GM10248 (cell line): ENCODE measurements at places on chromosomes 1 and 21.

- DNase-seq: no peak
Observed at GRCh38 chr1:246372559-246372958, 134.5 kb downstream of the SMYD3 start.

DNA sequence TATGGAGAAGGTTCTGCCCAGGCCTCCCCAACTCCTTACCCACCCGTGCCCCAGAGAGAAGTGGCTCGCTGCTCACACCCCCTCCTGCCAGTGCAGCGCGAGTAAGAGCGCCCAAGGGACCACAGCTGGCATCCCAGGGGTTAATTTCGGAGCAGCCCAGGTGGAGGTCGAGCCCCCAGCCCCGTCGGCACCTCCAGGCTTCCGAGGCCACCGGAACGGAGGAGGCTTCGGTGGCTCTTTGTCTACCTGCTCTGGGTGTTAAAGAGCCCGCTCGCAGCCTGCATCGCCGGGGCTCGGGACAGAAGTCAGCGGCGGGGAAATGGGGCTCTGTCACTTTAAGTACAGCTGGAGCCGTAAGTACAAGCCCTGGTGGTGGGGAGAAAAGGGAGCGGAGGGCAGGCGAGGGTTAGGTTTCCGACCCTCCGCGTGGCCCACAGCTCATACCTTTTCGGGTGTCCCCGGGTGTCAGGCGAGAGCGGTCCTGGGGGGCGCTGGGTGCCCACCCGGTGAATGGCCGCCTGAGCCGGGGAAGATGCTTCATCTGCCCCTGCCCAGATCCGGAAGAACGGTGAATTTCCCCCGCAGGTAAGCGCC lies 89.4 kb upstream of the IPO9 start:
- peak; percentile 45 for DNase-seq

GRCh38 chr1:167056529-167057231 lies 33.5 kb downstream of the GPA33 start:
- DNase-seq: no peak

DNA sequence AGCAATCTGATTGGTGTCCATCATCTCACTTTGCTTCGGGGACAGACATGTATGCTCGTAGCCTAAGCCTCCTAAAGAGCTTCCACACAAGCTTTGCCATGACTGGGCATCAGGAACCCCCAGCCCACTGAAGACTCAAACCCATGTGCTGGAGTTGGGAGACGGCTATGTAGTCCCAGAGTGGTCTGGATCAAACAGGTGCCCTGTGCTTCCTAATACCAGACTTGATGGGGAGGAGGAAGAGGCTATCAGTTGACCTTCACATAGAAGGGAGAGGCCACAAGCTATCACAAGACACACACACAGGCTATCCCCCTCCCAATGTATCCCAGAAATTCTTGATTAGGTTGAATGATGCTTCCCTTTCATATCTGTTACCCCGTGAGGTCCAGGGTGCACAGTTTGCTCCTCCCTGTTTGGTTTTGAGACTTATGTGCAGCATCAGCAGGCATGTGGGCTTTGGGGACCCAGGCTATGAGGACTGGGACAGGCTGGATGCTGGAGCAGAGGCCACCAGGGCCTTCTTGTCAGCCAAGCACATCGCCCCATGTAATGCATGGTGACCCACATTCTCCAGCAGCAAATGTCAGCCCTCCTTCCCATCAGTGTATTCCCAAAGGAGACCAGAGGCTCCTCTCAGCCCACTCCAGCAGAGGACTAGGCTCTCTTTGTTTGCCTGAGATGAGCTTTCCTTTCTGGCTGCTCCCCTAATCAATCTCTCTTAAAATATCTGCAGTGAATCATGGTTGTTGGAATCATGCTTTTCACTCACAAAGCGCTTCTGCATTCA lies 159.8 kb downstream of the GRIK3 start:
- DNase-seq: no peak

DNA sequence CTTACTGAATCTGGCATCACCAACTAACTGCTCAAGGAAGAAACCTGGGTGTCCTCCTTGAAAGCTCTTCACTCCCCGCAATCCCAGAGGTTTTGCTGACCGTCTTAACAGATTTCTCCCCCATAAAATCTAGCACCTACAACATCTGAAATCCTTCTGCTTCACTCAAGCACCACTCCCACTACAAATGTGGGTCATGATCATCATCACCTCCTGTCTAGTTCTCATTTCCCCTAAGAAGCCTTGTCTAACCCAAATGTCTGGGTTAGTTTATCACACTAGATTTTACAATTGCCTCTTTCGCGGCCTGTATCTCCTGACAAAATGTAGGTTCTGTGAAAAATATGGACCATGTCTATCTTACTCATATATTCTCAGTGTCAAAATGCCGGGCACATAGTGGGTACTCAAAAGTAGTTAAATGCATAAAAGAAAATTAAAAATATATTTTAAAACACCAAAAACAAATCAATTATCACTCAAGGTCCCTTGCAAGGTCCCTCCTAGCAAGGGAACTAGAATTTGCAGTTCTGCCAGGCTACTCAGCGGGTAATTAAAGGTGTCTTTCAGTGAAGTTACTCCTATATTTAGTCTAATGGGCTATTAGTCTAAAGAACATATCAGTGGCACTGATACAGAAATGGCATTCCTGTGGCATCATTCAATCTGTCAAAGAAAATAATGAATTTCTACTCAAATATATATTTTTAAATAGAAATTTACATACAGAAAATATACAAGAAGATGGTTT lies 19.6 kb downstream of the C21orf91 start:
- no peak for DNase-seq

DNA sequence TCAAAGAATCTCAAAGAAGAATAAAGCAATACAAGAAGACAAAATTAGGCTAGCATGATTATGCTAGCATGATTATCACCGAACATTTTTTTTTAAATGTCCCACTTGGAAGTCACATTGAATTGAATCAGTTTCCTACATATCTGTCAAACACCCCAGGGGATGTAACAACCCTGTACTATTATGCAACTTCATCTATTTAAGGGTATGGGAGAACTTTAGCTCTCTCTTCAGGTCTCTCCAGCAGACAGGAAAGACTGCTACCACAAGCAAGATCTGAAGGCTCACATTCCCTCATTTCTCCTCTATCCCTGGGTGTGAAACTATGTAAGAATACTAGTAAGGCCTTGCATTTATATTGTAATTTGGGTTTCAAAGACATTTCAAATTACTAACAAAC lies 52.8 kb downstream of the EDEM3 start:
- DNase-seq: no peak

GRCh38 chr1:167821969-167822685 lies 91.8 kb downstream of the ADCY10 start:
- no peak for DNase-seq

DNA sequence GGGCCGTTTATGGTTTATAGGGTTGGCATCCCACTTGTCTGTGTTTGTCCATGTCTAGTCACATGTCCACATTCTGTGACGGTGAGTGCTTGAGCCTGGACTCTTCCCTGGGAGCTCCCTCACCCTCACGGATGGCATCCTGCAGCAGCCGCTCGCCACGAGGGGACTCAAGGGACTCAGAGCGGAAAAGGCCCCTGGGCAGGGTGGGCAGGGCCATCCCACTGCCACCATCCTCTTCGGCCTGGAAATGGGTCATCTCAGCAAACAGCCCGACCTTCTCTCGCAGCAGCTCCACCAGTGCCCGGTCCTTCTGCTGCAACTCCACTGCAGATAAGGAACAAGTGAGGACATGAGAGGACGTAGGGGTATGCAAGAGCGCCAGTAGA lies 11.1 kb downstream of the RXFP4 start:
- no peak for DNase-seq

DNA sequence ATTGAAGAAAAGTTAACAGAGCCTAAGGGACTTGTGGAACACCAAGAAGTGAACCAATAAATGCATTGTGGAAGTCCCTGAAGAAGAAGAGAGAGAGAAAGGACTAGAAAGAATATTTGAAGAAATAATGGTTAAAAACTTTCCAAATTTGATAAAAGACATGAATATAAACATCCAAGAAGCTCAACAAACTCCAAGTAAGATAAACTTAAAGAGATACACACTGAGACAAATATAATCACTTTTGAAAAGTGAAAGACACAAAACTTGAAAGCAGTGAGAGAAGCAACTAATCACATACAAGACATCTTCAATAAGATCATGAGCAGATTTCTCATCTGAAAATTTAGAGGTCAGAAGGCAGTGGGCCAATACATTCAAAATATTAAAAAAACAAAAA lies 91.2 kb downstream of the MPZL1 start:
- no peak for DNase-seq

DNA sequence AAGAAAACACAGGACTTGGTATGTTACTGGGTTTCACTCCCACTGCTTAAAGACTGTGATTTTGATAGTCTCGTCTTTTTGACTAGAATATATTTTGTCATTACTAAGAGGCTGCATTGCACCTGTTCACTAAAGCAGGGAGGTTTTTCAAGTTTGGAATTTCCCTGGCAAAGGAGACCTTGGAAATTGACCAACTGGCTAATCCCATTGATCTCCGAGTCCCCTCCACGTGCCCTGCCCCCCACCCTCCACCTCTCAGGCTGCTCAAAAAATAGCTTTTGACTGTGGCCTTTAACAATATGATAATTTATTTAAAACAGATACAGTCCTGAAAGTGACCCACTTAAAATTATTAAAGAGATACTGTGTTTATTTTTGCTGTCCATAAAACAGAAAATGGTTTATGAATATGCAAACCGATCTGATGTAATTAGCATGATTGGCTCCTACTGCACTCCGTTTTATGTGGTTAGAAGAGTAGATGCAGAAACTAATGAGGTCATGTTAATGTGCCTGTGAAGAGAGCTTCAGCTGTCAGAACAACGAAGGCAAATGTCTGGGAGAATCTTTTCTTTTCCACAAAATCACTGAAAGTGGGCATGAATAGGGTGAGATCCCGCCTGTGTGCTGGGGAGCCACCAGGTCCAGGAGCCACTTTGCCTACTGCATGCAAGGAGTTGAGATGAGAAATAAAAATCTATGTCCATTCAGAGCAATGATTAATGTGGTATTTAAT lies 361.5 kb downstream of the RRAGC start:
- no peak for DNase-seq

DNA sequence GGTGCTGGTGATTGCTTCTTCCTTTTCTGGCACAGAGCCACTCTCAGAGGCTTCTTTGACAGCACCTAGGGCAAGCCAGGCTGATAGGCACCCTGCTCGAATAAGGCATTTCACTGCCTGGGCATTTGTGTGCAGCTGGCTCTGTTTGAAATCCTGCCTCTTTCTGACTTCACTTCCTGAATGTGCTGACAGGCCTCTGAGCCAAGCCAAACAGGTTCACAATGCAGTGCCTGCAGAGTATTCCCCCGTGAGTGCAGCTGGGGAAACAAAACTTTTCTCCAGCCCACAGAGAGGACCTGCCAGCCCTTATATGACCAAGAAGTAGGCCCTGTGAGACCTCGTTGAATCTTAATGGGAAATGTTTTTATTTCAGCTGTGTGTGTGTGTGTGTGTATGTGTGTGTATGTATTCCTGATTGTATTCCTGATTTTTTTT lies 10.4 kb downstream of the JUN start:
- peak; percentile 30 for DNase-seq

DNA sequence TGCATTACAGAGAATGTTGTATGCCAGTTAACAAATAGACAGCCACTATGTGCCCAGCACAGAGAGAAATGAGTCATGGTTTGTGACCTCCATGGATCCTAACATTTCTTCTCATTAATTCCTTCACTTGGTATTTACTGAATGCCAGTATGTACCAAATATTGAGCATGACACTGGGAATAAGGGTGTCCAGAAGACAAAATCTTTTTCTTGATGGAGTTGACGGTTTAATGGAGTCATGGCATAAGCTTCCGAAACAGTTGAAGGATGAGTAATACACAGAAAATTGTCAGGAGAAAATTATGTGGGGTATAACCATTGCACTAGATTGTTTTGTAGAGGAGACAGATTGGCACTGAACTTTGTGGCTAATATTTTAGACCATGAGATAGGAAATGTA lies 36.9 kb downstream of the PTGFR start:
- DNase-seq: no peak

GRCh38 chr1:157043685-157044084 lies 1.9 kb downstream of the ARHGEF11 start:
- DNase-seq: no peak

DNA sequence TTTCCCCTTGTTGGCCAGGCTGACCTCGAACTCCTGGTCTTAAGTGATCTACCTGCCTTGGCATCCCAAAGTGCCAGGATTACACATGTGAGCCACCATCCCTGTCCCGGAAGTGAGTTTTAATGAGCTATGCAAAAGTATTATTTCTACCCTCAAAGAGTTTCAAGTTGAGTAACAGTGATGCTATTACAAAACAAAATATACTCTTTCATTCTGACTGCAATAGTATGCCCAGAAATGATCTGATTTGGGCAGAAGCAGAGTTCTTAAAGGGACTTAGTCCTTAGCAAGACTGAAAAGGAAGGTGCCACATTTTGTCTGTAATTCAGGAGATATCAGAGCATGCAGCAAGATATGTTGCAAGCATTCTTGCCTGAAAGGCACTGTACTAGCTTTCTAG lies 375.4 kb downstream of the NUF2 start:
- DNase-seq: no peak

- no peak for DNase-seq
Observed at GRCh38 chr1:58839846-58840835, 56.3 kb upstream of the JUN start.

- no peak for DNase-seq
Observed at GRCh38 chr1:184975208-184975870, 1.0 kb upstream of the NIBAN1 start.

DNA sequence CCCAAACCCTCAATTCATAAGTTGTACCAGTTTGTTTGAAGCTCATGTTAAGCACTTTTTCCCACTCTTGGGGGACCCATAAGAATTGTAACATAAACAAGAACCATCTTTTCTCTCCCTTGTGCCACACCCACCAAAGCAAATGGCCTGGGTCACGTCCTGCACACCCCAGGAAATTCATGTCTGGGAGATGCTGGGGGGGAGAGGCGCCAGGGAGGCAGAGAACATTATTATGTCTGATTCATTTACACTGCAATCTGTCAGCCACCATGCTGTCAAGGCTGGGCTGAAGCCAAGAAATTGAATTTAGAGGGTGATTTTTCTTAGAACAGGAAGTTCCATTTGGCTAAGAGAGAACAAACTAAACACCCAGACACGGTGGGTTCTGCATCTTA lies 37.2 kb upstream of the IPO9 start:
- no peak for DNase-seq

DNA sequence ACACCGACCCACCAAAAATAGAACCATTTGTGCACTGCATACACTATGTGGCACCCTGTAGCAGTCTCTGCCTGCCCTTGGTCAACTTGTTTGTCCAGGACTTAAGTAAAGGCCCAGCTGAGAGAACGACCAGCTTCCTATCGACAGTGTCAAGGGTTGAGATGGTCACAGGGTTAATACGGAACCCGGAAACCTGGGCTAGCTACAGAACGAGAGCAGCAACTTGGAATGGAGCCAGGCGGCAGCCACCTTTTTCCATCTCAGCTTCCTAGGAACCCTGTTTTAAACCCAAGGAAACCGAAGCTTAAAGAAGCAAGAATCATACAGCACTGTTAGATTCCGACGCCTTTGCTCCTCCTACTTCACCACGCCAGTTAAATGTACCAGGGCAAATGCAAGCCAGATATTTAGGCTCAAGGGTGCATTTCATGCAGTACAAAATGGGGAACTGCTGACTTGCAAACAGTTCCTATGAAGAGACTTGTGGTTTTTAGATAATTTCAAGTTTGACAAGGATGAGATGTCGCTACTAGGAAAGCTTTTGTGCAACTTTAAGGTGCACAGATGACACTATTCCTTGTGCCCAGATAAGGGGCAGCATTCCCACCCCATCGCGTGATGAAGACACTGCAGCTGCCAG lies 35.5 kb downstream of the SLC66A1 start:
- no peak for DNase-seq
